OCI-M1 (cell line): ENCODE measurements at places on chromosomes 1 and 21.

GRCh38 chr21:42332557-42333317 lies 17.5 kb upstream of the TFF3 start:
- no peak for DNase-seq

- peak; percentile 71 for DNase-seq
These were observed 303.6 kb downstream of the USH2A start for GRCh38 chr1:216119600-216119999.

DNA sequence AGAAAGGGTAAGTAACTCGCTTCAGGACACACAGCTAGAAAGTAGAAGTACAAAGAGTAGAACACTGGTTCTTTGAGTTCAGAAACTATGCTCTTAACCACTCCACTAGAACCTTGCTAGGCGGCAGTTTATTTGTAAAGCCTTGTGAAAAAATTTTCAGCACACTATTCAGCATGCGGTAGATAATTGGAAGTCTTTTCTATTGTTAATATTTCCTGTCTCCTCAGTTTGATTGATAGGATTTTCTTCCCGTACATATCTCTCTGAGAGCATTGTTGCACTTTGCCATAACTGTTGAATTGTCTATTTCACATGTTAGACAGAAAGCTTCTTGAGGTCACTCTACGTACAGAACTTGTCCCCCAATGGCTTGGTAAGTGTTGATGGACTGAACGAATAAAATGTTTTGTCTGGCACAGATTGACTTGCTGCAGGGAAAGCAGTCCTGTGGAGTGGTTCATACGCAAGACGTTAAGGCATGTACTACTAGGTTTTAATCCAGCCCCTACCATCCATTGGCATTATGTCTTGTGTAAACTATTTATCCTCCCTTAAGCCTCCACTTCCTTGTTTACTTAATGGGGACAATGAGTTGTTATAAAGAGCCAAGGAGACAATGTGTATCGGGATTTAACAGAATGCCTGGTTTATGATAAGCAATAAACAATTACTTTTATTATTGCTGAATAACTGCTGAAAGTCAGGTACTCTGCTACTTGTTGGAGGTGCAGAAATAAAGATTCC lies 35.8 kb downstream of the C1orf21 start:
- DNase-seq, result no peak

- DNase-seq, result no peak
These were observed 21.3 kb upstream of the RNU1-4 start for GRCh38 chr1:16718908-16719533.

- DNase-seq, result no peak
These were observed 19.4 kb upstream of the EFNA1 start for GRCh38 chr1:155108296-155108695.

DNA sequence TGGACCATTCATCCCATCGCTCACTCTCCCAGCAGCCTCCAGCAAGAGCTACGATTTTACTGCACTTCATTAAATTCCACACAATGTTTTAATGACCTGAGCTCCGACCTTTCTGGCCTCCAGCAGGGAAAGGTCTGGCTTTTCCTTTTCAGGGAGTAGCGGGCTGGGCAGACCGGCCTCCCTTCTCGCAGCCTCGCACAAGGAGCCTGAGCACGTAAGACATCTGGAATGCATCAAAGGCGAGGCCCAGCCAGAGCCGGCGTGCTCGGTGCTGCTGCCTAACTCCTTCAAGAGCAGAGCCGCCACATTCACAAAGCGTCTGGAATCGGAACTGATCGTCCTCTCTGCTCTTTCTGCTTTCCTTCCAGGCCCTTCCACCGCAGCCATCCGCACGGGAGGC lies 32.5 kb upstream of the FHAD1 start:
- DNase-seq, result no peak

DNA sequence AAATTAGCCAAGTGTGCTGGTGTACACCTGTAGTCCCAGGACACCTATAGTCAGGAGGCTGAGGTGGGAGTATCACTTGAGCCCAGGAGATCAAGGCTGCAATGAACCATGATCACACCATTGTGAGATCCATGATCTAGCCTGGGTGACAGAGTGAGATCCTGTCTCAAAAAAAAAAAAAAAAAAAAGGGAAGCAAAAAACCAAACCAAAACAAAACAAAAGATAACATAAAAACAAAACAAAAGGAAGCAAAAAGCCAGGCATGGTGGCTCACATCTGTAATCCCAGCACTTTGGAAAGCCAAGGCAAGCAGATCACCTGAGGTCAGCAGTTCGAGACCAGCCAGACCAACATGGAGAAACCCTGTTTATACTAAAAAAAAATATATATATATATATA lies 9.4 kb upstream of the AKR1A1 start:
- peak; percentile 15 for DNase-seq

DNA sequence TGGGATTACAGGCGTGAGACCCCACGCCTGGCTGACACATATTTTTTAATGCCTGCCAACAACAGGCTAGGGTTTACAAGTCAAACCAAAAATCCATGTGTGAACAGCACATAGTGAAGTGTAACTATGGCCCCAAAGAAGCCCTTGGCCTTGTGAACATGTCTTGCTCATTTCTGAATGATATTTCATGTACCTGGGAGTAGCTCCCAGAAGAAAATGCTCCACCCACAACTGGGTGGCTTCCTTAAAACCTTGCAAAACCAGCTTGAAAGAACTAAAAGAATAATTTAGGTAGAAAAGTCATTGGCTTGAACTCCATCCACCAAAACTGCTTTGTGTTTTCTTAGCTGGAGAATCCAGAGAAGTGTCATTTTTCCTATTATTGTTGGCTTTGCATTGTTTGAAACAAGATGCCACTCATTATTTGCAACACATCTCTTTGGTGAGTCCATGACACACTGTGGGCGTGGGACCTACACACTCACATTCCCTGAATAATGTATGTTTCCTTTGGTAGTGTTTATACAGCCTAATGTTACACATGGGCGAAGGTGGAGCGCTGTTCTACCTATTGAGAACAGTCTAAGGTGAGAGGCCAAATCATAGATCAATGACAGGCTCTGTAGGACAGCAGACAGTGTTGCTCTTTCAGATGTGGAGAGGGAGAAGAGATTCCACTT lies 28.5 kb upstream of the SDE2 start:
- no peak for DNase-seq

DNA sequence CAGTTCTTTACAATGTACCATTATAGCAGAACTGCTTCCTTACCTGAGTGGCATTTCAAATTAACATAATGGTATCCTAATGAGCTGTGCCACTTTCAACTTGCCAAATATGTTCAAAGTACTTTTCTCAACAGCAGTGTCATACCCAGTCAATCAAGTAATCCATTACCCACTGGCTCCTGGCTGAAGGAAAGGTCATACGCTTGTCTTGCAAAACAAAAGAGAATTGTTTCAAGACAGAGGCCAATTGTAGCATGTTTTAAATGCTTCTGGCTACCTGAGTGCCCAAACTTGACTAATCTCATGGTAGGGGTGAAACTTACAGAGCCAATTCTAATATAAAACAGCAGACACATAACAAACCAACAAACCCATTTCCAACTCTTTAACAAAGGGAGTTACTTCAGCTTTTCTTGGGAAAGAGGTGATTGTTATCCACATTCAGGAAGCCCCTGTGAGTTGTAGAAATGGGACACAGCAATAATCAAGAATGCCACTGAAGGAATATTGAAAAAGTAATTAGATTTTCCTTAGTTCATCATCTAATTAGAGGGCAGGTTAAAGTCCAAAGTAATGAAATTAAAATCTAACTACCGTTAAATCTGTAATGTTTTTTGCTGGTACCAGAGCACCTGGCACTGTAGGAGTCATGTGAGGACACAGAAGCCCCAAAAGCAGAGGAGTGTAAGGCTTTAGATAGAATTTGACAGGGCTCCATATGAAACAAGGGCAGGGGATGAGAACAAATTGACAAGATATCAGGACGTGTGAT lies 241.9 kb downstream of the RWDD3 start:
- DNase-seq, result no peak

- no peak for DNase-seq
These were observed 54.7 kb upstream of the SSBP3 start for GRCh38 chr1:54460861-54461387.

GRCh38 chr1:182752077-182752988 lies 37.2 kb upstream of the NPL start:
- no peak for DNase-seq

GRCh38 chr1:51433269-51433971 lies 85.6 kb downstream of the EPS15 start:
- peak; percentile 50 for DNase-seq

GRCh38 chr1:33872683-33873082 lies 8.8 kb downstream of the HMGB4 start:
- no peak for DNase-seq

GRCh38 chr1:220448217-220448616 lies 79.7 kb upstream of the MARK1 start:
- DNase-seq, result peak; percentile 25

DNA sequence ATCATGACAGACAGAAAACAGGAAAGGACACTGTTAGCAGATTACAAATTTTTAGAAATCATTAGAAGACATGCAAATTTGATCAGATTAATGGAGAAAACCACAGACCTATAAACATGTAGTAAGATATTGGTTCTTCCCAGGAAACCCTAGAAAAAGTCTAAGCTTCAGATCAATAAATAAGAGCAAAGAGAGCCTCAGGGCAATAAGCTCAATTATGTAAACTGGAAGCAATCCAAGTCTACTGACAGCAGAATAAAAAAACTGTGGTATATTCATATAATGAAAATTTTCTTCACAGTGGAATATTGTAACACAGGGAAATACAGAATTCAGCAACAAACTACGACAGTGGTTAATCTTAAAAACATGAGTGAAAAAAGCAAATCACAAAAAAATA lies 36.3 kb downstream of the NRDC start:
- no peak for DNase-seq

GRCh38 chr21:31677047-31677446 lies 17.6 kb downstream of the SOD1 start:
- DNase-seq, result no peak

DNA sequence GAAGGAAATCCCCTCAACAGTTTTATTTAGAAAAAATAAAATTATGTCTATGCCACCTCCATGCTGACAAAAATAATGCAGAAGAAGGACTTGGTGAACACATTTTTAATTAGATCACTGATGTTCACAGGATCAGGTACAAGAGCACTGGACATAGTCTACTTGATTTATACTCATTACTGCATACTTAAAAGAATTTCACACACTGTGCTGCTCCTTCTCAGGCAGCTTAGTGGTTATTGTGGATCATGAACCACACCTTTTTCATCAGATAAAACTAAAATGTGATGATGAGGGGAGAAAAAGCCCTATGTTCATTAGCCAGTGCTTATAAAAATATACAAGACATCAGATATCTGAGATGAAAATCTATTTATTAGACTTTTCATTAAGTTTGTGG lies 103.3 kb upstream of the DPH5 start:
- peak; percentile 56 for DNase-seq

- peak; percentile 15 for DNase-seq
These were observed 22.2 kb upstream of the ERG start for GRCh38 chr21:38520511-38520910.

GRCh38 chr1:205458777-205459566 lies 3.1 kb upstream of the BLACAT1 start:
- DNase-seq, result peak; percentile 60

GRCh38 chr1:109025694-109026093 lies 16.2 kb downstream of the WDR47 start:
- DNase-seq, result no peak

DNA sequence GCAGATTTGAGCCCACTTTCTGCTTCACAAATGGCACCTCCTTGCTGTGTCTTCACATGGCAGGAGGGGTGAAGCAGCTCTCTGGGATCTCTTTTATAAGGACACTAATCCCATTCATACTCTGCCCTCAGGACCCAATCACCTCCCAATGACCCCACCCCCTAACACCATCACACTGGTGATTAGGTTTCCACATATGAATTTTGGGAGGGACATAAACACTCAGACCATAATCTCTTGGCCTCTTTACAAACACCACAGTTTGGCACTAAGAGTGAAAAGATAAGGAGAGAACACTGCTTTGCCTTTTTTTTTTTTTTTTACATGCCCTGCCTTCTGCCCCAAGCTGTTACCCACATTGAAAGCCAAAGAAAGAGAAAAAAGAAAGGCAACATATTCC lies 166.2 kb upstream of the NFIA start:
- peak; percentile 15 for DNase-seq

GRCh38 chr1:86140281-86140880 lies 16.2 kb downstream of the COL24A1 start:
- no peak for DNase-seq

DNA sequence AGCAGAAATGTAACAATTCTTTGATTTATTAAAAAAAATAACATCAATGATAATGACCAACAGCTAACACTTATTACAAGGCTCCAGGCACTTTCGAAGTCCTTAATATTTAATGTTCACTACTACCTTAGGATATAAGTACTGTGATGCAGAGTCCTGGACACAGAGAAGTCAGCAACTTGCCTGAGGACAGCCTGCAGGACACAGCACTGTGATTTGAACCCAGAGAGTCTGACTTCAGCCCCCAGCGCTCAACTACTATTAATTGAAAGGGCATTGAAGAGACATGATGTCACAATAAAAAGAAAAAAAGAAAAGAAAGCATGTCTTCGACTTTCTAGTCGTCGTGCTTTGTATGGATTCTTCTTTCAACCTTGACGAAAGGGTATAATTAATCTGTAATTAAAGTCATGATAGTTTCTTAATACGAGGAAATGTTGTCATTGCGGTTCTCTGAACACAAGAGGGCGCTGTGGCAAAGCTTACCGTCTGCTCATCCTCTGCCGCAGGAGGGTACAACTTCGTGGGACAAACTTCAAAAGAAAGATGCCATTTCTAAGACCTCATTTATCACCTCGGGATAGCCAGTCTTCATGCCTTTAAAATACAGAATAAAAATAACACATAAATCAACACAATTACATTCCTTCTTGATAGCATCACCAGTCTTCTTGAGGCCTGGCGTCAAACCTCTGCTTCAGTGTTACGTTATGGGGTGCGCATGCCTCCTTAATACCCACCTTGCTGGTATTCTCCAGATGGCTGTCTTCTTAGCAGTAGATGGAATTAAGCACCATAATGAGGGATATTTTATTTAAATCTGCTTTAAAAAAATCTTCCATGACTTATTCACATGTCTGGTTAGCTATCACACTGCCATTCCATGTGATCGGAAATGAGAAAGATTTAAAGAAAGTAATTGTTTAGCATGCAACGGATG lies 240.1 kb downstream of the DISC1 start:
- peak; percentile 75 for DNase-seq

GRCh38 chr1:162003061-162003829 lies 20.4 kb downstream of the OLFML2B start:
- DNase-seq, result no peak

- DNase-seq, result no peak
These were observed 10.5 kb downstream of the KCNJ15 start for GRCh38 chr21:38267136-38267755.

DNA sequence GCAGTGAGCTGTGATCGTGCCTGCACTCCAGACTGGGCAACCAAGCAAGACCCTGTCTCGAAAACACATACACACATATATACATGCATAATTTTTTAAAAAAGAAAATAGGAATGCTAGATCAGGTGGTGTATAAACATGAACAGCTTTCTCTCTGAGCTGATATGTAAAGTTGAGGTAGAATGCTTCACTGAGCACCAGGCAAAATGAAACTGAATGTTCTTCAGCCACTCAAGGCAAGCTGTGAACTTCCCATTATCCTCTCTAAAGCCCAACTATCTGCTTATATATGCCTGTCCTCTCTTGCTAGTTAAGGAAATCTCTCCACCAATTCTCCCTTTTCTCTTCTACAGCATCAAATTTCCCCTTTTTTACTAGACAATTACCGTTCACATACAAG lies 93.0 kb downstream of the NUF2 start:
- DNase-seq, result peak; percentile 19

GRCh38 chr1:84272401-84272800 lies 29.1 kb upstream of the SAMD13 start:
- DNase-seq, result no peak

GRCh38 chr1:1610796-1611195 lies 4.5 kb upstream of the MIB2 start:
- no peak for DNase-seq
